ENCODE measurements at places on chromosomes 1 and 21.

DNA sequence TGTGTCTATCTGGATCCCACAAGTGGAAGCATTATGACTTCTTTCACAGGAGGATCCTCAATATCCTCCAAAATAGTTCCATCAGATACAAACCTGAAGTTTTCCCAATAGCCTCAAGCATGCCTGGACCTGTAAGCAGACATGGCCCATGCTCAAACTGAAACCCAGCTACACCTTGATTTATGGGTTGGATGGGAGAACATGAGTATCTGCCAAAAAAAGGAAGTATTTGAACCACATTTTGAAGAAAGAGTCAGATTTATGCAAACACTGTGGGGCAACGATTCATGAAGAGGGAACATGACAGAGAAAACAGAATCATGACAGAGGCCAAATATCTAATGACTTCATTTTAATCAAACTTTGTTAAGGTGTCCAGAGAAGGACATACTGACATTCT, 351.0 kb upstream of the NFIA start:
- no peak for DNase-seq

DNA sequence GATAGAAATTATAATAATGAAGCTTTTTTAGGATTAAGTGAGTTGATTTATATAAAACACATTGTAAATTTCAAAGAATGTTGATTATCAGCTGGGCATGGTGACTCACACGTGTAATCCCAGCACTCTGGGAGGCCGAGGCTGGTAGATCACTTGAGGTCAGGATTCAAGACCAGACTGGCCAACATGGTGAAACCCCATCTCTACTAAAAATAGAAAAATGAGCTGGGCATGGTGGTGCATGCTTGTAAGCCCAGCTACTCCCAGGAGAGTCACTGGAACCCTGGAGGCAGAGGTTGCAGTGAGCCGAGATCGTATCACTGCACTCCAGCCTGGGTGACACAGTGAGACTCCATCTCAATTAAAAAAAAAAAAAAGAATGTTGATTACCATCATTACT, 18.4 kb downstream of the ADAMTS1 start:
- no peak for DNase-seq

GRCh38 chr1:116997636-116998035, 3.9 kb upstream of the CD101 start:
- no peak for DNase-seq

DNA sequence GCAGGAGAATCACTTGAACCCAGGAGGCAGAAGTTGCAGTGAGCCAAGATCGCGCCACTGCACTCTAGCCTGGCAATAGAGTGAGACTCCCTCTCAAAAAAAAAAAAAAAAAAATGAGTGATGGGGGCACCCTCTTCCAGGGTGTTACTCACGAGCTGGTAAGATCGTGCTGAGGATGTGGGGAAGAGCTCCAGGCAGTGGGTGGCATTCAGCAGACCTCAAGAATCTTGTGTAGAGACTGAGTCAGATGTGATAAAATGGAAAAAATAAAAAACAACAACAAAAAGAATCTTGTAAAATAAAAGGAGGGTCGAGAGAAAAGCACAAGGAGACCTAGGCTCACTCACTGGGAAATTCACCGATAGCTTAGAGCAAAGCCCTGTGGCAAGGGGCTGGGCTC, 38.5 kb downstream of the EPHA2 start:
- DNase-seq, result no peak

DNA sequence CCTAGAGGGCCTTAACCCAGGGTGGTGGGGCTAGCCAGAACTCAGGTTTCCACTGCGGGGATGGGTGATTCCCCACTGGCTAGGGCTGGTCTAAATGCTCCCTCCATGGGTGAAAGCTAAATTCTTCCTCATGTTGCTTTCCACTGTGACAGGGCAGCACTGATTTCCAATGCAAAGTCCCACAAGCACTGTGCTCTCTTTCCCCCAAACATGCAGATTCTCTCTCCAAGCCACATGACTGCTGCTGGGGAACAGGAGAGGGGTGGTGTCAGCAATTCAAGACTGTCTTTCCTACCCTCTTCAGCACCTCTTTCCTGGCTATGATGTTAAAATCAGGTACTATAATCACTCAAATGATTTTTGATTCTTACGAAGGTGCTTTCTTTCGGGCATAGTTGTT, 215.5 kb downstream of the RWDD3 start:
- no peak for DNase-seq

DNA sequence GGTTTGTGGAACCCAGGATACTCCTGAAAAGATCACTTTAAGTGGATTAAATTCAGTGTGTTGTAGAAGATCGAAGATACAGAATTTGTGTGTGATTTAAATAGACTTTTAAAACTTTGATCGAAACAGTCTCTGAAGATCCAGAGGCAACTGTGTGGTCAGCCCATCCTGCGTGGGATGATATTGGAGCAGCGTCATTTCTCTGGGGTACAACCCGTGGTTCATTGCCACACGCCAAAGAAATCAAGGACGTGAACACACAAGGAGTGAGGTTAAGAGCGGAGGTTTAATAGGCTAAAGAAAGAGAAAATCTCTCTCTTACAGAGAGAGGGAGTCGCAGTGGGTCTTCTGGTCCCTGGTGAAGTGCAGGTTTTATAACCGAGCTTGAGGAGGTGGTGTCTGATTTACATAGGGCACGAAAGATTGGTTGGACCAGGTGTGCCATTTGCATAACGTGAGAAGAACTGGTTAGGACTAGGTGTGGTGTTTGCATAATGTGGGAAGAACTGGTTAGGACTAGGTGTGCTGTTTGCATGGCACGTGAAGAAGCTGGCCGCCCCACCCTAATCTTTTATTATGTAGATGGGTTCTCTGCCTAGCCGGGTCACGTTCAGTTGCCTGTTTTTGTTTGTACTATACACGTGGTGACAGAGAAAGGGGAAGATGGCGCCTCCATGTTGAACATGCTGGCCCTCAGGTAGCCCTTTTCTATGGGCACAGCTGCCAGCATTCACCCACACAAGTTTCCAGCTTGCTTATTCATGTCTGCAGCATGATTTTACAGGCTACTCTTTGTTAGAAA, 82.3 kb downstream of the ADSS2 start:
- no peak for DNase-seq

- DNase-seq, result no peak
Observed at GRCh38 chr1:48266576-48266975, 44.1 kb downstream of the SLC5A9 start.

All from T-helper 2 cell (primary cell).